Stimulated activated CD4-positive, alpha-beta T cell treated with anti-CD3 and anti-CD28 coated beads, Interleukin-12 subunit alpha, Interleukin-12 subunit beta, amount 100 ng/mL, for 48 hours (primary cell): ENCODE measurements at places on chromosomes 16 and 17.

GRCh38 chr17:40515011-40515410, 13.6 kb upstream of the TNS4 start:
- no peak for DNase-seq

- peak; percentile 40 for DNase-seq
These were observed 21.4 kb downstream of the ZC3H18 start for GRCh38 chr16:88591577-88592021.

DNA sequence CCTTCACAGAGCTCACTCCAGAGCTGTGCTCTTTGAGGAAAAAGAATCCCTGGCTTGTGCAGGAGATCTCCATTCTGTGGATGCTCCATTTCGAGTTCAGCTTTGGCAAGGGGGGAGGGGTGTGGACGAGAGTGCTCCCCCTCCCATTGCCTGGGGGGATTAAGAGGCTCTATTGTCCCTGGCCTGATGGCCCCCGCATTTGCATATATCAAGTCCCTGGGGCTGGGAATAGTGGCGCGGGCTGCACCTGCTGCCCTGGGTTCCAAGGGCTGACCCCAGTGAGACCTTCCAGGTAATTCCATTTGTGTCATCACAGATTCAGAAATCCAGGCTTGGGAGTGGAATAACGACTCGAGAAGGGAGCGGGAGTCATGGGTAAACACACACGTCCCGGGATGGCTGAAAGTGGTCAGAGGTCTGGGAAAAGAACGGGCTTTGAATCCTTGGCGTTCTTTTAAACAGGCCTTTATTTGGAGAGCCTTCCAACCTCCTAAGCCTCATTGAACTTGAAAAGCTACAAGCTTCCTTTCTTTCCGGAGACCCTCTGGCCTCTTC, 479.3 kb downstream of the HS3ST3B1 start:
- no peak for DNase-seq

DNA sequence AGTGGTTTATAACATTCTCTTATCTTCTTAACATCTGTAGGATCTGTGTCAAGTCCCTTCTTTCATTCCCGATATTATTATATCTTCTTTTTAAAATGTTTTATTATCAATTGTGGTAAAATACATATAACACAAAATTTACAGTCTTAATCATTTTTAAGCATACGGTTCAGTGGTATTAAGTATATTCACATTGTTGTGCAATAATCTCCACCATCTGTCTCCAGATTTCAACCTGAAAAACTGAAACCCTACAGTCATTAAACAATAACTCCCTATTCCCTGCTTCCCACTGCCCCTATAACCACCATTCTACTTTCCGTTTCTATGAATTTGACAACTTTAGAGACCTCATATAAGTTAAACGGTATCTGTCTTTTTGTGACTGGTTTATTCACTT, 45.5 kb downstream of the CEP112 start:
- DNase-seq: no peak

DNA sequence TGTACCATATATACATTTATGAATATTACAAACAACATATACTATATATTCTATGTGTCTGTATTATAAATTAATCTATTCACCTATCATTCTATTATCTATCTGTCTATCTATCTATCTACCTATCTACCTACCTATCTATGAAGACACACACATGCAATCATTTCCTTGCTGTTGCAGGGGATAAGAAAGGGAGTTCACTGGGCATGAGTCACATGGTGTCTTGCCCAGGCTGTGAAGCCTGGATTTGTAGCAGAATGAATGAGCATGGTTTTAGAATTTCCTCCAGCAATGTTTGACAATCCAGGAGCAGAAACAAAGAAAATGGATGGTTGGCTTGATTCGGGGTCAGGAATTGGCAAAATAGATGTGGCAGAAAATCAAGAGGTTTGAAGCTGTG, 23.2 kb upstream of the FAM20A start:
- no peak for DNase-seq

GRCh38 chr17:83012200-83012785, 67.1 kb upstream of the METRNL start:
- DNase-seq: no peak

- DNase-seq: no peak
These were observed 1.8 kb downstream of the ST3GAL2 start for GRCh38 chr16:70437017-70437581.

DNA sequence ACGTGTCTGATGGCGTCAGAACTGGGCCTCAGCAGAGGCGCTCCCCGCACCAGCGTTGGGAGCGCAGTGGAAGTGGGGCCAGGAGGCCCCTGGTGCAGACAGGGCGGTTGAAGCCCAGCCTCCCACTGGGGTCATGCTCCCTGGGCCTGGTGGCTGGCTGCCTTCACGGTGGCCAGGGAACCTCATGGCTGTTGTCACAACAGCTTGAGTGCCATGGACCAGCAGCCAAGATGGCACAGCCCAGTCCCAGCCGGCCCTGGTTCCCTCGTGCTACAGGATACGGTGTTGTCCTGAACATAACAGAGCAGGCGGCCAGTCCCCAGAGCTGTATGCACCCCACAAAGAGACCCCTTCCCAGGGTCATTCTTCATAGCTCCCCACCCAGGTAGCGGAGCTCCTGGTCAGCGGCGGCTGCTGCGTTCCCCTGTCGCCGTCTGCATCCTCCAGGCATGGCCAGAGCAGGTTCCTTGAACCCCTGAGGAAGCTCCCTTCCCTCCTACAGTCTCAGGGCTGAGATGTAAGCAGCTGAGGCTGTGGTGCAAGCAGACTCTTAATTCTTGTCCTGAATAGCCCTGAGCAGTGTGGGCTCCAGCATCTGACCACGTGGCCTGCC, 29.7 kb downstream of the NME3 start:
- DNase-seq: no peak

- DNase-seq: no peak
These were observed 42.5 kb downstream of the AKAP10 start for GRCh38 chr17:19935169-19935568.

GRCh38 chr17:2894782-2895181, 98.5 kb downstream of the RAP1GAP2 start:
- DNase-seq: no peak

DNA sequence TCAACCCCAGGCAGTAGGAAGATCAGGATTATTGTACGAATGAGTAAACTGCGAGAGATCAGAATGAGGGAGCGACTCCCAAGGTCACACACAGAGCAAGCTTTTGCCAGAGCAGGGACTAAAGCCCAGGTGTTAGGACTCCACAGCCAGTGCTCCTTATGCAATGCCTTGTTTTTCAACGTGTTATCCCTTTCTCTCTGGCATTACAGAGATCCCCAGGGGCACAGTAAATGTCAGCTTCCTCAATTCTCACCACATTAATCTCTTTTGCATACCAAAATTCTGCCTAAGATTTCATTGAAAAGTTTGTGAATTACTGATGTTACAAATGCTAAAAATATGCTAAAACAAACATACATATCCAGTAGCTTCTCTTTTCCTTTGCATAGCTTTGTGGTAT, 68.1 kb upstream of the CES5A start:
- no peak for DNase-seq

- no peak for DNase-seq
These were observed 17.1 kb upstream of the CORO1A start for GRCh38 chr16:30166202-30166902.

- DNase-seq: no peak
These were observed 1.3 kb upstream of the CCDC102A start for GRCh38 chr16:57537581-57538234.

DNA sequence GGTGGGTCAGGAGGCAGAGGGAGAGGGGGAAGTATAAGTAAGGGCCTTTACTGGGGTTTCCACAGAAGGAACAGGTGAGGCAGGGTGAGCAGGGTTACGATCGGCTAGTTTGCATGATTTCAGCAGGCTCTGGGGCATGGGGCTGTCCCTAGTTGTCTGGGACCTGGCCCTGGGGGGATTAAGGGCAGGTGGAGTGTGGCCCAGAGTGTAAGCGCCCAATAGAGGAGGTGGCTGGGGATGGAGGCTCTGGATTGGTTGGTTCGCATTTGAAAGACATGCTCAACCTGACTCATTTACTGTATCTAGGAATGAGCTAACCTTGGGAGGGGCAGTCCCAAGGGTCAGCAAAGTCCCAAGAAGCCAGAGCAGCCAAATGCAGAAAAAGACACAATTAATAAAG, 230.3 kb downstream of the MAP2K4 start:
- DNase-seq: no peak

DNA sequence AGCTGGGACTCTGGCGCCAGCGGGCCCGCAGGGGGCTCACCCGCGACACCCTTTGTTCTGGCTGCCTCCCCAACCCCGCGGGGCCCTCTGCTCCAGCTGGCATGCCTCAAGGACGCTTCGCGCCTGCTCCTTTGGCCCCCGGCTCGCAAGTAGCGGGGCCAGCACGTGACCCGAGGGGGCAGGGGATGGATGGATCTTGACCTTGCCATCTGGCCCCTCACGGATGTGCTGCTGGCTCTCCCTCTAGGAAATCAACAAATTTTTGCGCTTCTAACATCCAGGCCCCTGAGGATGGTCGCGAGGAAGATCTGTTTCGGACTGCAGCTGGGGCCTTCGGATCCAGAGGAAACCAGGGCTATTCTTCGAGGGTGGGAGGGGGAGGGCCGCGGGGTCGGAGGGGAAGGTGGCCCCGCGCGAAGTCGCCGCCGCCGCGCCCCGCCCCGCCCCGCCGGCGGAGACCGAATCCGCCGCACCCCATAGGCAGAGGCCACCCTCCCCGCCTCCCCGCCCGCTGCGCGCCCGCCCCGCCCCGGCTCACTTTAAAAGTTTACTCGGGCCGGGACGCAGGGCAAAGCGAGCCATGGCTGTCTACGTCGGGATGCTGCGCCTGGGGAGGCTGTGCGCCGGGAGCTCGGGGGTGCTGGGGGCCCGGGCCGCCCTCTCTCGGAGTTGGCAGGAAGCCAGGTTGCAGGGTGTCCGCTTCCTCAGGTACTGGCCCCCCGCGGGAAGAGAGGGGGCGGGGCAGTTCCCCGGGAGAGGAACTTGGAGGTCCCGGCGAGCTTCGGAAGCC, at the start of gene ACSF2:
TSS of gene ACSF2 (plus strand) at position 537 of the 790 bp plus-strand sequence. CDS start at position 581, 44 bp downstream.
- peak; percentile 65 for DNase-seq

DNA sequence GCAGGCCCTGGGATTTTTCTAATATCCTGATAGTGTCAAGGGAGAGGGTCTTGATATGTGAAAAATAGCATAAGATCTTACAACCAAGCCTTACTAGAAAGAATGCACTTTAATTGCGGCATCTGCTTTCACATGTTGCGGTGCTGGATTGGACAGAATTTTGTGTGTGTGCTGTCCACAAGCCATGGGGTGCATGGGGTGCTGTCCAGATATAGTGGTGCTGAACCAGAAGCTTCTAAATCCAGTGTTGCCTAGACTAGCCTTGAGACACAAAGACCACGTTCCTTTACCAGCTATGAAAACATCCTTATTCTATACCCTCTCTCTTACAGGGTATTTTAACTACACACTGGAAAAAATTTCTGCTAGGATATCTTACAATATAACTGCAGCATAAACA, 244.0 kb downstream of the TMEM114 start:
- no peak for DNase-seq

DNA sequence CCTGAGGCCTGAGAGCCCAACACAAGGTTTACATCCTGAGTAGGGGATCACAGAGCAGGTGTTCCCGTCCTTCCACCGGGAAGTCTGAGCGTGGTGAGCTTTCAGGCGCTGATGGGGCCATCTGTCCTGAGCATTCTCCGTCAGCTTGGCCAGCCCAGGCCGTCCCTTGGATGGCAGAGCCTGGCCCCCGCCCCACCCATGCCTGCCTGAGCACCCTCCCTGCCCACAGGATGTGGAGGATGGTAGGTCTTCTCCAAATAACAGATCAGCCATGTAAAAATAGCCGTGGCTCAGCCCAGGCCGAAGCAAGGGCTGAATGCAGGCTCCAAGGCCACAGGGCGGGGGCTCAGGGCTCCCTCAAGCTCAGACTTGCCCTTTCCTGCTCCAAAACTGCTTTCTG, 20.2 kb downstream of the SPNS2 start:
- DNase-seq: no peak

DNA sequence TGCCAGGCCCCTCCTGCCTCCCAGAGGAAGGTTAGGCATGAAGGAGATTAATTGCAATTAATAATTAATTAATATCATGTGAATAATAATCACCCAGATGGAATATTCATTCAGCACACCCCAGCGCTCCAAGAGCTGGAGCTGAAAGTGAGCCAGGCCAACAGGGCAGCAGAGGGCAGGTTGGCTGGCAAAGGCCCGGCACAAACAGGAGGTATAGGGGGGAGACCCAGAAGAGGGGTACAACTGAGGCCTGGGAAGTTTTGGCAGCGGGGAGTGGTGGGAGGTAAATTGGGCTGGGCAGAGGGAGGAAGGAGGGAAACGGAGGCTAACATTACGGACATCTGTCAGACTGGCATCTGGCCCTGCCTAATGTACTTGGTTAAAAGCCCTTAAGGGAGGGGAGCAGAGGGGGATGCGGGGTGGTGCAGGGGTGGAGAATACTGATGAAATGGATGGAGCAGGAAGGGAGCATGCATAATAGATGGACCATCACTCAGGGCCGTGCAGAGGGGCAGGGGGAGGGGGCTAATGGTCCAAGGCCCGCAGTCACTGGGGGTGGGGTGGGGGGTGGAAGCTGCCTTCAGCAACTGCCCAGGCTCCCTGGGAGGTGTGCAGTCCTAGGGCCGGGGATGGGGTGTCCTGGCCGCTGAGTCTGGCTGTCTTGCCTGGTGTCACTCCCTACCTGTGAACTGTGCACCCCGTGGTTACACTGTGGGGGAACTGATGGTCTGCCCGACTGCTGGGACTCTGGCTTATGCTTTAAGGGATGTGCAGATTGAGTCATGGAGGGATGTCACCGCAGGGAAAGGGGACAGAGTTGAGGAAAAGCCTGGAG, 1.9 kb downstream of the ADAM11 start:
- no peak for DNase-seq

DNA sequence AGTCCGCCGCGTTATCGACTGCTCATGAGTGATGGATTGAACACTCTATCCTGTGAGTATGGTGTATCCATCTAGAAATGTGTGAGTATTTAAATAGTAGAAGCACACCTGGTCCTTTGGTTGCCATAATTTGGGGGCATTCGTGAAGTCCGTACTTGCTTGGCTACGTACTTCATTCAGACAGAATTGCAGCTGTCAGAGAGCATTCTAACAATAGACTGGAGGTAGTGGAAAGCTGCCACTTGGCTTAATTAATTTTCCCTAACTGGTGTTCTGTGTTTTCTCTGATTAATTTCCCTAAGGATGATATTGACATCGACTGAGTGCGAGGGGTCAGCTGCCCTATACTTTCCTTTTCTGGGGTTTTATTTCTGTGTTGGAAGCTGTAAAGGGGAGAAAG, 14.1 kb downstream of the RPA1 start:
- DNase-seq: no peak

- DNase-seq: peak; percentile 13
These were observed 53.9 kb upstream of the ERN1 start for GRCh38 chr17:64183815-64184214.

GRCh38 chr16:25092441-25092840, 19.1 kb upstream of the LCMT1 start:
- no peak for DNase-seq

DNA sequence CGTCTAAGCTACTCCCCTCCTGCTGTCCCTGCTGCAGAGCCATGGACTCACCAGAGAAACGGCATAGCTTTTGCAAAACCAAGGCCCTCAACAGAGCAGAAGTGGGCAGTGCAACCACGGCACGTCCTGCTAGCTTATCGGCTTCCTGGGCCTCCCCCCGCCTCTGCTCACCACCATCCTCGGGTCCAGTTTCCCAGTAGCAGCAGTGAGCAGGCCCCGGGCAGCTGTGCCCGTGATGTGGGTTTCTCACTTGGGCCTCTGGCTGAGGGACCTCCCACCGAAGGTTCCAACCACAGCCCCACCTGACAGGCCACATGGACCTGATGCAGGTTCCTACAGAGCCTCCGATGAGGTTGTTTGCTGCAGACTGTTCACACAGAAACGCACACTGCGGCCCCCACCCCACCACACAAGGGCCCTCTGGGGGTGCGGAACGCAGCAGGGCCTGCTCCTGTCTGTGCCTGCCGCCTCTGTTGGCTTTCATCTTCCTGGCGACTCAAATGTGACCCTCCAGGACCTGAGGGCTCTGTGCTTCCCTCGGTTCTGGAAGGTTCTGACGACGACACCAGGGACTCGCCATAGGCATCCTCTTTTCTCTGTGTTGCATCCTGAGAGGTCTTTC, 24.8 kb downstream of the PDIA2 start:
- no peak for DNase-seq
